ENCODE measurements at places on chromosomes 5 and 9.

- no peak for DNase-seq
Measured at GRCh38 chr9:6133346-6134063, 82.1 kb upstream of the IL33 start.

DNA sequence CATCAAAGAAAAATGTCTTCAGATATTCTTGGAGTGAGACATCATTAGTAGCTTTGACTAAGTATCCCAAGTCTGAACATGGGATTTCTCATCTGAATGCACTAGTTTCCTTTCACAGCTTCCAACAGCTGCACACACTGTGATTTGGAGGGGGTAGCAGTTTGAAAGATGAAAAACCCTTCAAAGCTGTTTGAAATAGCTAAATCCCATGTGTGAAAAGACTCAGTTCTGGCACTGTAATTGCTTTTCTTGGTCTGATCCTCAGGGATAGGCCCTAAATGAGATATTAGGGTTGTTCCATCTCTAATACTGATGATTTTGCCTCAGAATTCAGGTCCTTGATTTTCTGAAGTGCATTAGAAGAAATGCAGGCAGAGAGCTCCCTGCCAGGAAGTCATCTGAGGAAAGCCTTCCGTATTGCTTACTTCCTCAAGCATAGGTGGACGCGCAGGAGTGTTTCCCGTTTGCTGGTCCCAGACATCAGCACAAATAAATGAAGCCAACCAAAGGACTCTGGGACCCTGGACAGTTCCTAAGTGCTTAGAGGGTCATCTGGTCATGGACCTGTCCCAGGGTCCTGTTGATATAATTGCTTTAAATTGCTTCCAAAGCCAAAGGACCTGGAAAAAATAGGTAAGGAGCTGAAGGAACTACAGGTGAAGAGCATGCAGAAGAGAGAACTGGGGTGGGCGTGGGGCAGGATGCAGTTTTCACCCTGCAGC, 25.6 kb upstream of the FRMPD1 start:
- no peak for DNase-seq

DNA sequence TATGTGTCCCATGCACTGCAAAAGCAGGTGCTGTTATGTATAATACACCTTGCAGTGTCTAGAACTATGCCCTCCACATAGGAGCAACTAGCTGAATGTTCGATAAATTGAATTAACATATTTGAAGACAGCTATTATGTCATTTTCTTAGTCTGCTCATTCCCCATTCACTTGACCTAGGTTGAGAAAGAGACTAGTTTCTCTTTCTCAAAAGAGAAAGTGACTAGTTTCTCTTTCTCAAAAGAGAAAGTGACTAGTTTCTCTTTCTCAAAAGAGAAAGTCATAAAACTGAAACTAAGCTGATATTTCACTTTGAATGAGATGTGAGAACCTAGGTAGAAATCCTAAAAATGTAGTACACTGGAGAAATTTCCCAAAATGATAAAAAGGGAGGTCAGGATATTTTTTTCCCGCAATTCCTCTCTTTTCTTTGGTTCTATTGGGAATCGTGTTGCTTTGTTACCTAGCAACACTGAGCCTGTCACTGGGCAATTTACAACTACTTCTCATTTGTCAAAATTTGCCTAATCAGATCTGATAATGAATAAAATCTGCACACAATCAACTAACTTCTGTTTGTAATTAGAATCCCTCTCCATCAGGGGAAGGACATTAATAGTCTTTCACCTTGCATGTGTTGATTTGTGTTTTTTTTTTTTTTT, 132.0 kb upstream of the GRIA1 start:
- no peak for DNase-seq

- DNase-seq: no peak
Measured at GRCh38 chr5:55324815-55325418, 17.1 kb downstream of the MTREX start.

DNA sequence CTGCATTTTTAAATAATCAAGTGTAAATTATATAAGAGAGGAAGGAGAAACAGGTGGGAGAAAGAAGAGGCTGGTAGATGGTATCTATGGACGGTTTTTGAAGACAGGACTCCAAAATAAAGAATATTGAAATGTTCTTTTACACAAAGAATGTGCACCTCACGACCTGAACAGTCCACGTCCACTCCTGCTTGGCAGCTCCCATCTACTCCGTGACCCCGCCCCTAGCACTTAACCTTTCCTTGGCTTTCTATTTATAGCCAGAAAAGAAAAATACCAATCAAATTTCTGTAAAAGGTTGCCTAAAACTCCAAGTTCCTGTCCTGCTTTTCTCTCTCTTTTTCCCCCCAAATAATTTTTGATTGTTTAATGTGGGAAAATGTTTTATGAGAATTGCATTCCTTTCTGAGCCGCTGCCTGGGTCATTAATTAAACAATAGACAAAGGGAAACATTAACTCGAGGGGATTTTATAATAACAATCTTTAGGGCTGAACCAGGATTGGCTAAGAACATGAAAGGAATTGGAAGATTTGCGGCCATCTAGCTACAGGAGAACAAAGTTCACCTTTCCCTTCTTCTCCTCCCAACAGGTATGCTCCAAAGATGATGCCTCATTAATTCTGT, 173.6 kb upstream of the MAP3K1 start:
- DNase-seq: no peak

GRCh38 chr5:72599519-72600370, 92.5 kb upstream of the ZNF366 start:
- DNase-seq: no peak

DNA sequence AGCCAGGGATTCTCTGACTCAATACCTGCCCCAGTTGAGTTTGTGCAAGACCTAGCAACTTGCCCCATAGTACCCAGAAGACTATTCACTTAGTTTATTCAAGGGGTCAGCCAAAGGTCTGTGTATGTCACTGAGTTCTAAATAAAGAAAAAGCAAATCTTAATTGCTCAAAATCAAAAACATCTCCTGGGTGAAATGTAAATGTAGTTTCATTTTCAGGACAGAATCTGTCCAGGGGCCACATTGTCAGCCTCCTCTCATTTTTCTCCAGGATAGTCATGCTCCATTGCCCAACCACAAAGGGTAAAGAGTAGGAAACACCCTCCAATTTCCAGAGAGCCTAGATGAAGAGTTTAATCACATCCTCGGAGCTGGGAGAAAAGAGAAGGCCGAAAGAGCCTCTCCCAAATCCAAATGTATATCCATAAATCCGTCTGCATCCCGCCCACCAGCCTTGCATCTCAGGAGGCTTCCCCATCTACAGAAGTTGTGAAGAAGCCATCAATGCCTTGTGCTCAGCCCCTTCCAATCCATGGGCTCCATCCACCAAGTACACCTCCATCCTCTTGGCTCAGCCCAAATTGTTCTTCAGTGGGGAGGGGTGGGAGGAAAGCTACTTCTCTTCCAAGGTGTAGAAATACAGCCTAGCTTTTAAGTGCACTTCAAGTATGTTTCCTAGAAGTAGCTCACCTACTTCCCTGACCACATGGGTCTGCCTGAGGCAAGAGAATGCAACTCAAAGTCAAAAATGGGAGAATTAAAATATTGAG, 26.9 kb downstream of the ADAM19 start:
- no peak for DNase-seq

- peak; percentile 61 for DNase-seq
Measured at GRCh38 chr5:147576646-147577535, 67.0 kb upstream of the DPYSL3 start.

- no peak for DNase-seq
Measured at GRCh38 chr9:109726119-109726518, 53.9 kb upstream of the PALM2AKAP2 start.
